Hepatocyte (in vitro differentiated cells): ENCODE measurements at places on chromosomes 2 and 18.
A peak's percentile ranks its signal among the peaks of the same experiment; 100 is the strongest.

- DNase-seq: no peak
- no peak overlapping the region for H3K4me3 ChIP-seq
- no peaks in the 10 kb centered on the region for H3K36me3 ChIP-seq
- H3K27ac ChIP-seq: no peak overlapping the region
Measured at GRCh38 chr2:178702361-178702760, 104.9 kb downstream of the TTN start.

DNA sequence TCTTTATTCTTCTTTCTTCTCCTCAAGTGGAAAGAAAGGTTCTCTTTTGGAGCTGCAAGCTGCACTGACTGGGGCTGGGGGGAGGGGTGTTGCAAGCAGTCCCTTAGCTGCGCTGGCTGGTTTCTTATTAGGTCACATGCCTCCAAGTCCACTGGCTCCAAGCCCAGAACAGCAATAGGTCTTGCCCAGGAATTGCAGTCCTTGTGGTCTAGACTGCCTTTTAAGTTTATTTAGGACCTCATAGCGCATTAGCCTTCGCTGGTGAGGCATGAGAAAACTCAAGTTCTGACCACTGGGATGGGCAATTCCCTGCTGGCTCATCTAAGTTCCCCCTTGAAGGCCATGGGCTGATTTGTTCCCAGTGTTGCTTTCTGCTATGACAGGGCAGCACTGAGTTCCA is 138.6 kb upstream of the SCN7A start:
- H3K36me3 ChIP-seq: no peaks in the 10 kb centered on the region
- H3K27ac ChIP-seq: no peak overlapping the region
- no peaks in the 10 kb centered on the region for H3K27me3 ChIP-seq
- DNase-seq: no peak

DNA sequence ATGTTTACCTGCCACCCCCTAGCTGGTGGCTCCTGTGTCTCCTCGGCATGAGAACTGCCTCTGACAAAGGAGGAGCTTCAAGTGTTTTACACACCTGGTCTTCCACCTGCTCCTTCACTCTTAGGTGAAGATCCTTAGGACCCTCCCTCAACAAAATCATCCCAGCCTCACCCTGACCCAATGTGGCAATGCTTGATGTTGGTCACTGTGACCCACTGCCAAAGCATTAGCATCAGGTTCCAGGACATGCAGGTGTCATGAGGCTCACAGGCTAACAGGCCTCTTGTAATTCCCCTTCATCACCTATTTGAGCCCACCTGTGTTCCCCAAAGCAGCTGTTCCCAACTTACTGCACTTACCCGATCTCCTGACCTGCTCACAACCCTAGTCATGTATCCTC is 9.8 kb downstream of the FZD5 start:
- no peak overlapping the region for H3K4me3 ChIP-seq
- H3K27me3 ChIP-seq: no peaks in the 10 kb centered on the region
- peaks cover 17% of the 10 kb centered on the region for H3K4me1 ChIP-seq
- H3K36me3 ChIP-seq: no peaks in the 10 kb centered on the region

DNA sequence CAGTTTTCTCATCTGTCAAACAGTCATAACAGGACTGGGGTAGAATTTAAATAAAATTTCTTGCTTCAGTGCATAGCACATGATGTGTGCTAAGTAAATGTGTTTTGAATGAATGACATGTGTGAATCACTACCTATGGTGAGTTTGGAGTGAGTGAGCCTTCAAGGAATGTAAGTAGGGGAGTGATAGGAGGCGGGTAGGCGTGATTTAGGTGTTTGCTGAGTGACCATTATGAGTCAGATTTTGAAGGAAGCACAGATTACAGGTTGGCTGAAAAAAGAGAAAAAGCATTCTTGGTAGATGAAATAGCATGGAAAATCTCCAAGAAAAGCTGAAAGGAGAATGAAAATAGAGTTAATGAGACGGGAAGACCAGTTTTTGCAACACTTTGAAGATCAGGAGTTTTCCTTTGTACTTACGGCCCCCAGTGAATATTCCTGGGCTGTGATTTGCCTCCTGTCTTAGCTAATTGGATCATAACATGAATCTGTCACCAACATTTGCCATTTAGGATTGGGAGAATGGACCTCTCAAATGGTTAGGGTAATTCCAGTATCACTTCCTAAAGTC is 136.9 kb upstream of the GATA6 start:
- no peaks in the 10 kb centered on the region for H3K36me3 ChIP-seq
- H3K27ac ChIP-seq: peak overlapping the region; percentile 93
- no peaks in the 10 kb centered on the region for H3K27me3 ChIP-seq
- DNase-seq: peak; percentile 85

DNA sequence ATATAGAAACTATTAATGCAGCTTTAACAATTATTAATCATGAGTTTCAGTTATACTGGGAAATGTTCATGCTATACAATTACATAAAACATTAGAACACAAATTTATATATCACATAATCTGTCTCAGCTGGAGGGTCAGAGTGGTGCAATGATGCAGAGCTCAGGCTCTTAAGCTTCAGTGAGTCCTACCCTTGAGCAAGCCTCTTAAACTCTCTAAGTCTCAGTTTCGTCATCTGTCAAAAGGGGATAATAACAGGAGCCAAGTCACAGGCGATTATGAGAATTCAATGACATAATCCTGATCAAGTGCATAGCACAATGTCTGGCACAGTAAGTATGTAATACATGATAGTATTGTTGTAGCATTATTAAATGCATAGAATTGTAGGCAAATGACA is 46.0 kb downstream of the LAMA1 start:
- H3K27ac ChIP-seq: no peak overlapping the region
- H3K4me3 ChIP-seq: no peak overlapping the region
- peaks cover 23% of the 10 kb centered on the region for H3K4me1 ChIP-seq
- DNase-seq: no peak
- H3K27me3 ChIP-seq: no peaks in the 10 kb centered on the region

DNA sequence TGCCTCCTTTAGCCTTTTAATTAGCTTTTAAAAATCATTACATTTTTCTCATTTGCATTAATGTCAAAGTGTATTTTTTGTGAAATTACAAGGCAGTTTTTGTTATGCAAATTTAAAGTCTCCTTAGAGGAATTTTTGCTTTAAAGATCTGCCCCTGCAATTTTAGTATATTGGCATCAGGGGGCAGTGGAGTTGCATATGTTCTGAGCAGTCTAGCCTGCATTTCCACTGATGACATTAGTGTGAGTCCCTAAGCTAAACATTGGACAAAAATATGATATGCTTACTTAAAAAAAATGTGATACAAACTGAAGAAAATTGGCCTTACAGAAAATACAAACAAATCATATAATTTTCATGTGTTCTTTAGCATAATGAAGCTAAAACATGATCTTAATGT is 426.5 kb downstream of the SLC4A3 start:
- no peak overlapping the region for H3K4me3 ChIP-seq
- DNase-seq: no peak
- H3K27me3 ChIP-seq: no peaks in the 10 kb centered on the region
- H3K27ac ChIP-seq: no peak overlapping the region

- DNase-seq: no peak
- H3K27me3 ChIP-seq: no peaks in the 10 kb centered on the region
- no peaks in the 10 kb centered on the region for H3K36me3 ChIP-seq
Measured at GRCh38 chr18:10052871-10053270, 139.1 kb downstream of the VAPA start.

DNA sequence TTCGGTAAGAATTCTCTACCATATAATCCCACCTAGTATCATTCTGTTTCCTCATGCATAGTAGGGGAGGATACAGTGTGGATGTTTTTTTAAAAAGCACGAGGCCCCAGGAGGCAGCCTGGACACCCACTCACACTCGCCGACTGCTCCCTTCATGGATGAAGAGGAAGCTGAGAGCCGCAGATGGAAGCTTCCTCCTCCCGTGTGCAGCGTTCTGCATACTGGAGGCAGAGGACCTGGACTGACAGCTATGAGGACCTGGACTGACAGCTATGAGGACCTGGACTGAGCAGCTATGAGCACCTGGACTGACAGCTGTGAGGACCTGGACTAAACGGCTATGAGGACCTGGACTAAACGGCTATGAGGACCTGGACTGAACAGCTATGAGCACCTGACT is 234.4 kb downstream of the NDUFA10 start:
- no peak overlapping the region for H3K4me3 ChIP-seq
- no peaks in the 10 kb centered on the region for H3K36me3 ChIP-seq
- H3K27me3 ChIP-seq: no peaks in the 10 kb centered on the region

DNA sequence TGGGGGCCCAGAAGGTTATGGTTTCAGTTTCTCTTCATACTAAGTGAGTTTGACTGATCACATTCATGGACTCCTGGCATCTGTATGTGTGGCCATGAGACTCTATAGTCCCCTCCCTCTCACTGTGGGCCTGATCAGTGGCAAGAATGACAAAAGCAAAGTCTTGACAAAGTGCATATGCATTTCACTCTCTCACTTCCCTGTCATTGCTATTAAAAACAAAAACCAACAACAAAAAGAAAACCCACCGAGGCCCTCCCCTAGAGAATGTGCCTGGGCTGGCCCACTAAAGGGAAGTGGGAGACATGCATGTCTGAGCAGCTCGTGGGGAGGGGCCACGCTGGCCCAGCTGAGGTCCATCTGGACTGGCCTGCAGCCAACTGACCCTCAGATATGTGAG is 600.1 kb upstream of the RAB6C start:
- no peaks in the 10 kb centered on the region for H3K27me3 ChIP-seq
- H3K4me3 ChIP-seq: no peak overlapping the region
- no peaks in the 10 kb centered on the region for H3K36me3 ChIP-seq
- DNase-seq: no peak
- H3K4me1 ChIP-seq: no peaks in the 10 kb centered on the region

DNA sequence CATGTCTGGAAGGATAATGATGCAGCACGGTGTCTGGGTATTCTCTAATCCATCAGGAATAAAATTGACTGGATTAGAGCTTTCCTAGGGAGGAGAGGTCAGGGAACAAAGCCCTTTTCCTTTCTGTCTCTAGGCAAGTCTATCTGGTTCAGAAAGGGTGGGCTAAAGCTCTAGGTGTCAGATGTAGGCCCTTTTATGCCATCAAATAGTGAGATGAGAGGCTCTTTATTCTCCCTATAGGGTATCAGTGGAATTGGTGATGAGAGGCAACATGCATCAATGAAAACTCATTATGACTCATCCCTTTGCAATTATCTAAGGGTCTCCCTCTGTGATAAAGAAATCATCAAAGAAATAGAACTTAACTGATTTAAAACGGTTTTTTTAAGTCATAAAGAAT is 328.0 kb upstream of the CRIM1 start:
- H3K27me3 ChIP-seq: no peaks in the 10 kb centered on the region
- no peak overlapping the region for H3K27ac ChIP-seq

- H3K27me3 ChIP-seq: no peaks in the 10 kb centered on the region
- H3K4me3 ChIP-seq: no peak overlapping the region
- H3K4me1 ChIP-seq: no peaks in the 10 kb centered on the region
- no peak for DNase-seq
Measured at GRCh38 chr2:29033172-29033571, 41.2 kb downstream of the PCARE start.

- no peaks in the 10 kb centered on the region for H3K36me3 ChIP-seq
- no peaks in the 10 kb centered on the region for H3K4me1 ChIP-seq
- no peaks in the 10 kb centered on the region for H3K27me3 ChIP-seq
- no peak for DNase-seq
- no peak overlapping the region for H3K27ac ChIP-seq
- H3K4me3 ChIP-seq: no peak overlapping the region
Measured at GRCh38 chr2:68911246-68911645, 40.0 kb upstream of the BMP10 start.

DNA sequence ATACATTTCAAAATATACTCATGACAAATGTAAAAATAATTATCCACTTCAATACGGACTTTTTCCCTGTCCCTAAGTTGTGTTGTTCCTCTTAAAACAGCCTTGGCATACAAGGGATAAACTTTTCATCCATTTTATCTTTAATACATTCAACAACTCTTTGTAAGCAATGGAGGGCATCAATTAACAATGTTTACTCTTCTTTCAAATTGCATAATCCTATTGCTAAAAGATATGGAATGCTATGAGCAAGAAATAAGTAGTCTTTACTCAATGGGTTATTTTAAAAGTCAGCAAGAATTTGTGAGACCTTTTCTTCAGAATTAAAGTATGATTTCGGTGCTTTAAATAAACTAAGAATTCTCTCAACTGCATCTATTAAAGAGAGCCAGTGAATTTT is 41.9 kb downstream of the SCN9A start:
- no peak for DNase-seq
- no peaks in the 10 kb centered on the region for H3K27me3 ChIP-seq
- H3K4me1 ChIP-seq: no peaks in the 10 kb centered on the region
- no peak overlapping the region for H3K27ac ChIP-seq
- no peak overlapping the region for H3K4me3 ChIP-seq
- no peaks in the 10 kb centered on the region for H3K36me3 ChIP-seq

DNA sequence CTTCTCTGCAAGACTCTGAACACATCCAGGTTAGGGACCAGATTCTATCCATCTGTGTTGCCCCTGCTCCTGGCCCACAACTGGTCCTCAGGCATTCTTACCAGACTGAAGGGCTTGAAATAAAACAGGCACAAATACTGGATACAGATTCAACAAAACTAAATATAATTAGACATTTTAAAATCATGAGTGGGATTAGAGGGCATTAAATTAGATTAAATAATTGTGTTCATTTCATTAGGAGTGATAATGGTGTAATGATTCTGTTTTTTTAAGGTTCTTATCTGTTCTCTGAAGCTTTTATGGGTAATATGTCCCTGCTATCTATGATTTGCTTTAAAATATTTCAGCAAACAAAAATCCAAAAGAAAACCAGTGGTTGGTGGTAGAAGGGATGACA is 226.5 kb downstream of the IRS1 start:
- H3K27ac ChIP-seq: no peak overlapping the region
- DNase-seq: no peak
- no peak overlapping the region for H3K4me3 ChIP-seq

DNA sequence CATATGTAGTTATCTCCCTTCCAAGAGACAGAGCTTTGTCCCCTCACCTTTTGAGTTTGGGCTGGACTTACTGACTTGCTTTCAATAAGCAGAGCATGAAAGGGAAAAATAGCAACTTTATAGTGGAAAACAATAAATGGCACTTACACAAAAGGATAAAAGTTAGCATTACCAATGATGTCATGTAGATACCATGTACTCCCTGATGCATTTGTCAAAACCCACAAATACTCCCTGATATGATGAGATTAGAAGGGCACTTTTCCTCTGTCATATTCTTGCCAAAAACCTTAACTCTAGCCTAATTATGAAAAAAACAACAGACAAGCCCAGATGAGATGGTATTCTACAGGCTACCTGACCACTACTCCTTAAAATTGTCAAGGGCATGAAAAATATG is 16.0 kb downstream of the HIBCH start:
- no peak overlapping the region for H3K27ac ChIP-seq
- DNase-seq: no peak
- H3K27me3 ChIP-seq: no peaks in the 10 kb centered on the region
- no peak overlapping the region for H3K4me3 ChIP-seq
